ENCODE measurements at places on chromosomes 4 and X. TPM values are rescaled to one million over a fixed set of nuclear protein-coding genes. Genes with fewer than 3 reads are reported as not detected.

Gene SPATA18
- 6.7 TPM for total RNA-seq

- H3K36me3 ChIP-seq, result no peaks in the 10 kb centered on the region
- no peak overlapping the region for H3K27ac ChIP-seq
- H3K4me1 ChIP-seq, result no peaks in the 10 kb centered on the region
- no peak overlapping the region for H3K4me3 ChIP-seq
- H3K27me3 ChIP-seq, result no peaks in the 10 kb centered on the region
- no peak for DNase-seq
Measured at GRCh38 chr4:16007471-16008095, 44.6 kb upstream of the FGFBP2 start.

- no peaks in the 10 kb centered on the region for H3K36me3 ChIP-seq
- H3K4me1 ChIP-seq, result peaks cover 50% of the 10 kb centered on the region
- H3K27me3 ChIP-seq, result no peaks in the 10 kb centered on the region
Measured at GRCh38 chrX:119238557-119238956, 2.5 kb downstream of the PGRMC1 start.

GRCh38 chr4:31482691-31483090 lies 762.5 kb downstream of the PCDH7 start:
- H3K36me3 ChIP-seq, result no peaks in the 10 kb centered on the region
- no peaks in the 10 kb centered on the region for H3K4me1 ChIP-seq
- no peak overlapping the region for H3K4me3 ChIP-seq
- DNase-seq, result no peak
- no peaks in the 10 kb centered on the region for H3K27me3 ChIP-seq
- H3K27ac ChIP-seq, result no peak overlapping the region

- no peaks in the 10 kb centered on the region for H3K36me3 ChIP-seq
- no peaks in the 10 kb centered on the region for H3K27me3 ChIP-seq
- DNase-seq, result no peak
Measured at GRCh38 chr4:23861897-23862296, 27.9 kb downstream of the PPARGC1A start.
